Thyroid gland (tissue), 4 donors: ENCODE measurements at places on chromosomes 11 and 22. TPM values are rescaled to one million over a fixed set of nuclear protein-coding genes. Genes with fewer than 3 reads are reported as not detected.
A peak's percentile ranks its signal among the peaks of the same experiment; 100 is the strongest.

DNA sequence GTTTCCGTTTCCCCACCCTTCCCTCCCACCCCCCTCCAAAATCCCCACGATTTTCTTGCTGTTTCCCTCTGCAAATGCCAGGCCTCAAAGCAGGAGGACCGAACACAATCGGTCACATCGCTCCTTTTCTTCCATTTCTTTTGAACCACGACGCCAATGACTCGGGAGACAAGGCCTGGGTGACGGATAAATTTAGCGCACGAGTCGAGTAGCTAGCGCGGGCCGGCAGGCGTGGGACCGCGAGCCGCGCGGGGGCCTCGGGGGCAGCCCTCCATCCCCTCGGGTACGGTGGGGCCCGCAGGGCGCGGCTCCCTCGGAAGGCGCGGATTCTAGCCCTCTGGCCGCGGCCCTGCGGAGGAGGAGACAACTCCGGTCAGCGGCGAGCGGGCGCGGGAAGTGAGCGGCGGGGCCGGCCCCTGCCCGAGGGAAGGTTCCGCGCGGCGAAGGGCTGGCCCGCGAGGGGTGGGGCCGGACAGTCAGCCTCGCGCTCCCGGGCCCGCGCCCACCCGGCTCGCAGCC is 414 bp downstream of the JOSD1 start:
- H3K36me3 ChIP-seq = no peaks in the 10 kb centered on the region
- DNase-seq = no peak
- H3K4me3 ChIP-seq = peak overlapping the region; percentile 98
- peak overlapping the region; percentile 99 for H3K27ac ChIP-seq
- peaks cover 49% of the 10 kb centered on the region for H3K4me1 ChIP-seq

GRCh38 chr11:10625281-10625981 is 57.0 kb upstream of the LYVE1 start:
- H3K27me3 ChIP-seq = no peaks in the 10 kb centered on the region
- no peak overlapping the region for H3K27ac ChIP-seq
- H3K4me3 ChIP-seq = no peak overlapping the region
- H3K4me1 ChIP-seq = no peaks in the 10 kb centered on the region
- no peak for DNase-seq
- H3K36me3 ChIP-seq = no peaks in the 10 kb centered on the region

DNA sequence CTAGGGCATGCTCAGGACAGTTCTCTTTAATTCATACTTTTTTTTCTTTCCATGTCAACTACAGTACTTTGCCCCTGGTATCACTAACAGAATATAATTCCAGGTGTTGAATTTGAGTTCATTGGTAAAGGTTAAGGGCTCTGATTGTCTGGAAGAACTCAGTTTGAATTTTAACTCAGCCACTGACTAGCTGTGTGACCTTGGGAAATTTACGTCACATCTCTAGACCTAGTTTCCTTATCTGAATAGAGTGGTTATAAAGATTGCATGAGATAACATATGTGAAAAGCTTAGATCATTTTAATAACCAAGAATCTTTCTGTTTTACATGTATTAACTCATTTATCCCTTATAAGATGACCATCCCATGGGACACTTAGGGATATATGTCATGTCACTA is 15.8 kb upstream of the ZC3H12C start:
- H3K27ac ChIP-seq = no peak overlapping the region
- no peaks in the 10 kb centered on the region for H3K4me1 ChIP-seq
- no peaks in the 10 kb centered on the region for H3K36me3 ChIP-seq
- no peak overlapping the region for H3K4me3 ChIP-seq
- H3K27me3 ChIP-seq = no peaks in the 10 kb centered on the region

- DNase-seq = peak; percentile 48
- H3K27ac ChIP-seq = no peak overlapping the region
- peaks cover 5% of the 10 kb centered on the region for H3K4me1 ChIP-seq
- no peaks in the 10 kb centered on the region for H3K36me3 ChIP-seq
Observed at GRCh38 chr11:71342951-71343827, 90.8 kb upstream of the SHANK2 start.

DNA sequence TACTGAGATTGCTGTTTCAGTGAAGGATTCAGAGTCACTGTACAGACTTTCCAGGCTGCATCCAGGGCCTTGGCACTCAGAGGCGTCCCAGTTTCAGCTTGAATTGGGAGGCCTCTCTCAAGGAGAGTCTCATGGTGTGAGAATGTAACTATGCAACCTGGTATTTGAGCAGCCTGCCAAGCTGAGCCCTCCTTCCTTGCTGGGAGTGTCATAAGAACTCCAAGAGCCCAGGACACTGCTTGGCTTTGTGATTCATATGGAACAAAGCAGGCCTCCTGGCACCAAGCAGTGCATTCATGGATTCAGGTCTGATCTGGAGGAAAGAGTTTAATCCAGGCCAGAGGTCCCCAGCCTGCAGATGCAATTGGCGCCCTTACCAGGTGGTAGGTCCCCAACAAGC is 171.7 kb downstream of the DBX1 start:
- no peak overlapping the region for H3K4me3 ChIP-seq
- no peaks in the 10 kb centered on the region for H3K36me3 ChIP-seq
- DNase-seq = peak; percentile 96

GRCh38 chr11:41413843-41414242 is 45.6 kb downstream of the LRRC4C start:
- no peak for DNase-seq
- no peak overlapping the region for H3K4me3 ChIP-seq
- H3K4me1 ChIP-seq = no peaks in the 10 kb centered on the region
- no peak overlapping the region for H3K27ac ChIP-seq
- no peaks in the 10 kb centered on the region for H3K36me3 ChIP-seq

DNA sequence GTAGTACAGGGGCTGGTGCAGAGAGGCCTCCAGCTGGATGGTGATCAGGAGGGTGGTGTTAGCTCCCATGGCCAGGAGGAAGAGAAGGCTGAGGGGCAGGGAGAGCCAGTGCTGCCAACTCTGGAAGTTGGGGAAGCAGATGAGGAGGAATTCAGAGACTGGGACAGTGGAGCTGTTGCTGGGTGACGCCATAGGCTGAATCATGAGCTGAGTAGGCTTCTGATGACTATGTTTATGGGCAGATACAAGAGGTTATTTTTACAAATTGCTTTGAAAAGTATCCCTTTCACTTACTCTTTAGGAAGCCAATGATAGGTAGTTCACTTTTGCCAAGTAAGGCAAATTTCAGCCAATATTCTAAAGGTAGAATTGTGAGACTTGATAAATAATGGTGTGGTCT is 3.1 kb downstream of the OR56A1 start:
- no peaks in the 10 kb centered on the region for H3K27me3 ChIP-seq
- no peak overlapping the region for H3K4me3 ChIP-seq
- no peak for DNase-seq
- no peak overlapping the region for H3K27ac ChIP-seq

GRCh38 chr22:49668402-49668801 is 159.3 kb downstream of the BRD1 start:
- DNase-seq = no peak
- no peak overlapping the region for H3K27ac ChIP-seq
- H3K27me3 ChIP-seq = peaks cover 12% of the 10 kb centered on the region

DNA sequence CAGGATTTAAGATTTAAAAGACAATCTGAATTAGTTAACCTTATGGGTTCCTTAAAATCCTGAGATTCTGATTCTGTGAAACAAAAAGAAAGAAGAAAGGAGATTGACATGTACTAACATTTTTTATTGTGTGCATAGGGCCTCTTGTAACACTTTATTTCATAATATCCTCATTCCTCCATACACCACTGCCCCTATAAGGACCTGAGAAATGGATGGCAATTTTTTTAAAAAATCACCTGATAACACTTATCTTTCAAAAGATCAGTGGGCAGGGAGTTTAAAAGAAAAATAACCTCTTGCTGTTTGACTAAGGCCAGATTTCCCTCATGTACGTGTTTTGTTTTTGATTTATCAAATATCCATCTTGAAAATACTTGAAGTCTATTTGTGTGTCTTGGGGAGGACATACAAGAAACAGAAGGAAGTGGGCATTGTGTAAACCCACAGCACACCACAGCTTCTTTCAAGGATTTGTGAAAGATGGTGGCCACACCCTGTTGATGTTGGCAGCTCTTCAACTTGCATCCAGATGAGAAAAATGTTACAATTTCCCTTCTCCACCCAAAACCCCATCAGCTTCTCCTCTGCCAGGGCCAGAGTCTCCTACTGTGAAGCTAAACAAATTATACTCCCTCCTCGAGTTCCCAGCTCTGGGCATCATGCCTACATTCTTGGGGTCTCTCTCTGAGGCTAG is 35.0 kb upstream of the MPEG1 start:
- H3K4me3 ChIP-seq = no peak overlapping the region
- H3K27ac ChIP-seq = peak overlapping the region; percentile 47
- H3K36me3 ChIP-seq = no peaks in the 10 kb centered on the region
- peak; percentile 55 for DNase-seq

DNA sequence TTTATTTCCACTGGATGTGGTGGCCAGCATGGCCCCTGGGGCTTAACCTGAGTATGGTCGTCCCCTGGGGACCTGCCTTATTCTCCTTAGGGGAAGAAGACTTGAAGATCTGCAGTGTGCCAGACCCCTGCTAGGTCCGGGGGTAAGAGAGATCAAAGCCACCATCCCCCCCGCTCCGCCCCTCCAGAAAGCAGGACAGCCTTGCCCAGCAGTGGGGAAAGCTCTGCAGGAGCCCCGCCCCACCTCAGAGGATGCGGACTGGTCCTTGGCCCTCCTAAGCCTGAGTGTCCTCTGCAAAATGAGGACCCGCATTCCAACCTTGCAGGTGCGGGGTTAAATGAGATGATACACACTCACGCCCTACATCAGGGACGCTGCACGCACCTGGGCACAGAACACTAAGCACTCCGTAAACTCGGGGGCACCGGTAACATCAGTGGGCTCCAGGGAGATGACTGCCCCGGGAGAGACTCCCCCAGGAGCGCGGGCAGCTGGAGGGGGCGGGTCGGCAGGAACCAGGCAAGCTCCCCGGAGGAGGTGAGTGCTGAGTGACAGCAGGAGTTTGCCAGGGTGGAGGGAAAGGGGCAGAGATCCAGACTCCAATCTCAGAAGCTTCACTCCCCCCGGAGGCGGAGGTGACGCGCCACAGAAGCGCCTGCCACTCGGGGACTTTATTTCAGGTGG is 564 bp upstream of the ANO1 start:
- no peak overlapping the region for H3K27ac ChIP-seq
- H3K4me1 ChIP-seq = peaks cover 18% of the 10 kb centered on the region
- peak overlapping the region; percentile 30 for H3K4me3 ChIP-seq
- DNase-seq = no peak
- no peaks in the 10 kb centered on the region for H3K36me3 ChIP-seq

GRCh38 chr11:94854770-94855633 is 86.8 kb downstream of the AMOTL1 start:
- no peaks in the 10 kb centered on the region for H3K27me3 ChIP-seq
- peaks cover 20% of the 10 kb centered on the region for H3K4me1 ChIP-seq
- peaks cover 37% of the 10 kb centered on the region for H3K36me3 ChIP-seq

DNA sequence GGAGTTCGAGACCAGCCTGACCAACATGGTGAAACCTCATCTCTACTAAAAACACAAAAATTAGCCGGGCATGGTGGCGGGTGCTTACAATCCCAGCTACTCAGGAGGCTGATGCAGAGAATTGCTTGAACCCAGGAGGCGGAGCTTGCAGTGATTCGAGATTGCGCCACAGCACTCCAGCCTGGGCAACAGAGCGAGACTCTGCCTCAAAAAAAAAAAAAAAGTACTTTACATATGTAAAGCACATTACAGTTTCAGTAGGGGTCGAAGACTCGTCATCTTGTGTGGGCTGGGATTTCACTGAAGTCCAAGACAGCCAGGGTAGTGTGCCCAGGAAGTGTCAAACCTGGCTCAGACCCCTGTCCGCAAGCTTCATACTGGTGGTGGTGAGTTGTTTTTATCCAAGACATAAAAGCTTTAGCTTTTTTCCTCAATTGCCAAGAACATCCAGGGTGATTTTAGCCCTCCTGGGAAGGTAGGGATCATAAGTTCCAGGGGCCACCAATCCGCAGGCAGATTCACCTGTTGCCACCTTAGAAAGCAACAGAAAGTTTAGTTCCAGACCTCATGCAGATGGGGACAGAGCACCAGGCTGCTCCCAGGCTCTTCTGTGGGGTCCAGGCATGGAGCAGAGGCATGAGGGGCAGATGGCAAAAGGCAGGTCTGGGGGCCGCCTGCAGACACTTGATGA is 21.6 kb upstream of the ADORA2A start:
- H3K36me3 ChIP-seq = peaks cover 9% of the 10 kb centered on the region
- peaks cover 9% of the 10 kb centered on the region for H3K4me1 ChIP-seq
- no peaks in the 10 kb centered on the region for H3K27me3 ChIP-seq
- no peak for DNase-seq
- no peak overlapping the region for H3K27ac ChIP-seq

DNA sequence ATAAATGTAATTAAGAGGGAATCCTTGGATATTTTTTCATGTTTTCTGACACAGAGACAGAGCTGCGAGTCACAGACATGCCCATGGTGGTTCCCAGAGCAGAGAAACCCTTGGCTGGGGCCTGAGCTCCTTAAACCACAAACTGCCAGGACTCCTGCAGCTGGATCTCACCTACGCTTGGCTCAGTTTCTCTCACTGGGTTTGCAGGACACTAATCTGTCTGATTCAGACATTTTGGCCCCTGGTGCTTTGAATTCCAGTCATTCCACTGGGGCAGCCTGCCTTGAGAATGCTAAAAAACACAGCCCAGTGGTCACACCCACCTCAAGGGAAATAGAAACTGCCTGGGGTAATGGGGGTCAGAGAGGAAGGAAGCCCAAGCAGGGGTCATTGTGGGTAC is 122.6 kb downstream of the CCDC81 start:
- H3K27ac ChIP-seq = no peak overlapping the region
- H3K4me1 ChIP-seq = peaks cover 31% of the 10 kb centered on the region
- H3K36me3 ChIP-seq = no peaks in the 10 kb centered on the region
- no peak for DNase-seq
- H3K4me3 ChIP-seq = no peak overlapping the region

DNA sequence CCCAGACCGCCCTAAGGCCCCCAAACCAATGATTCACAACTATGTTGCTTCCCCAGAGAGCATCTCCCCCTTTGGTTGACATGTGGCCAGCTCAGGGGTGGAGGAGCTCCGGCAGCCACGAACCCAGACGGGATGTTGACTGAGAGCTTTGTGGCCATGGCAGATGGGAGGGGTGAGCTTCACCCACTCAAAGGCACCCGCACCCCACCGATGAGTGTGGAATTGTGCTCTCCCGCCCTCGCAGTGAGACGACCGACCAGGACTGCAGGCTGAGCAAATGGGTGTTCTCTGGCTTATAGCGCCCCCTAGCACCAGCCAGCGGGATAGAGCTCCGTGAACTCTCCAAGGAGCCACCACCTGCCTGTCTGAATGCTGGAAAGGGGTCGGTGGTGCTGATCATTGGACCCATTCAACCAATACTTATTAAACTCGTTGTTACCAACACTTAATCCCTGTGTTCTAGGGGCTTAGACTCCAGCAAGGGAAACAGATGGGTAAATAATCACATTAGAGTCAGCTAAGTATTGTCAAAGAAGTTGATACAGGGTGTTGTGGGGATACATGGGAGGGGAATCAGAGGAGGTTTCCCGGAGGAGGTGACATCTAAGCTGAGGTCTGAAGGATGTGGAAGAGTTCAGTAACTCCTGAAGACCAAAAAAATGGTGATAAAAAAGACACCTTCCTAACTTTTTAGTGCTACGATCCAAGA is 4.5 kb upstream of the TIMP3 start:
- H3K27ac ChIP-seq = no peak overlapping the region
- H3K27me3 ChIP-seq = no peaks in the 10 kb centered on the region
- H3K36me3 ChIP-seq = no peaks in the 10 kb centered on the region

The SCARF2 gene
- 20.4 TPM for total RNA-seq

The OR5P2 gene
- not detected for total RNA-seq
